DMS 273 treated with DMSO at 0.1 percent for 48 hours (cell line): ENCODE measurements at places on chromosomes 2 and 18.

DNA sequence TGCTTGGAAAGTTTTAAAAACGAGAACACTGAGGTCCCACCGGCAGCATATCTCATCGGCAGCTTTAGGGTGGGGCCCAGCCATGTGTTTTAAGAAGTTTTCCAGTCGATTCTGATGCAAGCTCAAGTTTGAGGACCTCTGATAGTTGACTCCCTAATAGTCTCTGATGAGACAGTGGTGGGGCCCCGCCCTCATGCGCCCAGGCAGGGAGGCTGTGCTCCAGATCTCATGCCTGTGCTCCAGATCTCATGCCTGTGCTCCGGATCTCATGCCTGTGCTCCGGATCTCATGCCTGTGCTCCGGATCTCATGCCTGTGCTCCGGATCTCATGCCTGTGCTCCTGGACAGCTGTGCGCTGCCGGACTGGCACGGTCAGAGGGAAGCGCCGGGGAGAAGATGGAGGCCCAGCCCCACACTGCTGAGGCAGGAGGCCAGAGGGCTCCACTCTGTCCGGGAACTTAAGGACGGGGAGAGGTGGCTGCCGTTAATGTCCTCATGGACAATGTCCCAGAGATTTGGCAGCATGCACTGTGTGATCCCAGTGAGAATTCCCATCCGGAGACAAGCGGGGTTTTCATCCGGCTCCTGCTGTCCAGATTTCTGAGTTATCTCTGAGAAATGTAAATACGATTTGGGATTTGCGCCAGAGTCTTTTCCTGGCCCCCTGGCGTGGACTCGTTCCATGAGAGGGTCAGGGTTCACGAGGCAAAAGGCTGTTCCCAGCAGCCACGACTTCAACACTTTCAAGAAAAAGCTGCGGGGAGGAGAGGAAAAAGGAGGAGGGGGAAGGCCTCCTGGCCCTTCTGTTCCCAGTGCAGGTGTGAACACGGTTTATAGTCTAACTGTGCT lies 9.4 kb upstream of the COLEC11 start:
- no peak for DNase-seq

DNA sequence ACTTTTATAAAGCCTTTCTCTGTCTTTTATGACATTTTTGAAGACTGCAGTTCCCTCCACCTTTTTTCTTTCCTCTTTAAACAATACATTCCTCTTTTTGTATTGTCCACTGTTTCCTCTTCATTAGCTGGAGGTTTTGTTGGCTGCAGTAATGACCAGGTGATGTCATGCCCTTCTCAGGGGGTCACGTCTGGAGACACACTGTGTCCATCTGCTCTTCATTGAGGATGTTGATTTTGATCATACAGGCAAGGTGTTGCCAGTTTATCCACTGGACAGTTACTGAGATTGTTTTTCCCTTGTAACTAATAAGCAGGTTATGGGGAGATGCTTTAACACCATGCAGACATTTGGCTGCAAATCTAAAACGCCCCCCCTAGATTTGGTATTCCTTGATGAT lies 19.8 kb downstream of the ZNF407 start:
- DNase-seq = no peak

GRCh38 chr2:80506563-80506962 lies 202.0 kb upstream of the LRRTM1 start:
- DNase-seq = no peak

- DNase-seq = no peak
These were observed 15.0 kb downstream of the APLF start for GRCh38 chr2:68482296-68482820.

GRCh38 chr2:232871418-232871834 lies 1.4 kb downstream of the SNORC start:
- DNase-seq = no peak

DNA sequence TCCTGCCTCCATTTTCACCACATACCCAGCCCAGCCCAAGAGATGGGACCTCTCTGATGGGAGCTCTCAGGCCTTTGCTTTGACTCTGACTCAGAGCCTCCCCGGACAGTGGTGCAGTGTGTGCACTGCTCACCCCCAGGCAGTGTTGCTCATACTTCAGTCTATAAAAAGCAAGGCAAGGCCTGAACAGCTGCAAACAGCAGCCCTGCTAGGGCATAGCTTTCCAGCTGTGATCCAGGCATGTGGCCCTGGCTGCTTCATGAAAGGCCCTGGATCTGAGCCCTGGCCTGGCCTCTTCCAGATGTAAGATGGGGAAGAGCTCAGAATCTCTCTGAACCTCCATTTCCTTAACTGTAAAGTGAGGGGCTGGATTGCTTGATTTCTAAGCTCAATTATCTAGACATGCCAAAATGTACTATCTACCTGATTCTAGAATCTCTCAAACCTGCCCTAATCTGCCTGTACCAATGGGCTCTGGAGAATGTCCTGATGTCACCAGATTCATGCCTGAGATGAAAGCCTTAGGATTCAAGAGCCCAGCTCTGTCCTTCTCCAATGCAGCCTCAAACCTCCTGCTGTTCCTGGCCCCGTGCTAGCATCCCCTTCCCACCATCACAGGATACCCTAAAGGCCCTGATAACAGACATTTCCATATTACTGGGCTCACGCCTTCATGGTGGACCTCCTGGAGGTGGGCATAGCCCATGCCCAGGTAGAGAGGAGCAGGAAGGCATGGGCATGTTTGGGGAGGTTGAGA lies 206.9 kb downstream of the ARL4C start:
- no peak for DNase-seq

- no peak for DNase-seq
These were observed 43.0 kb downstream of the KLF7 start for GRCh38 chr2:207122651-207123334.

- DNase-seq = no peak
These were observed 54.5 kb downstream of the EPAS1 start for GRCh38 chr2:46351750-46352138.

GRCh38 chr2:85266146-85267041 lies 61.4 kb downstream of the TGOLN2 start:
- DNase-seq = no peak

DNA sequence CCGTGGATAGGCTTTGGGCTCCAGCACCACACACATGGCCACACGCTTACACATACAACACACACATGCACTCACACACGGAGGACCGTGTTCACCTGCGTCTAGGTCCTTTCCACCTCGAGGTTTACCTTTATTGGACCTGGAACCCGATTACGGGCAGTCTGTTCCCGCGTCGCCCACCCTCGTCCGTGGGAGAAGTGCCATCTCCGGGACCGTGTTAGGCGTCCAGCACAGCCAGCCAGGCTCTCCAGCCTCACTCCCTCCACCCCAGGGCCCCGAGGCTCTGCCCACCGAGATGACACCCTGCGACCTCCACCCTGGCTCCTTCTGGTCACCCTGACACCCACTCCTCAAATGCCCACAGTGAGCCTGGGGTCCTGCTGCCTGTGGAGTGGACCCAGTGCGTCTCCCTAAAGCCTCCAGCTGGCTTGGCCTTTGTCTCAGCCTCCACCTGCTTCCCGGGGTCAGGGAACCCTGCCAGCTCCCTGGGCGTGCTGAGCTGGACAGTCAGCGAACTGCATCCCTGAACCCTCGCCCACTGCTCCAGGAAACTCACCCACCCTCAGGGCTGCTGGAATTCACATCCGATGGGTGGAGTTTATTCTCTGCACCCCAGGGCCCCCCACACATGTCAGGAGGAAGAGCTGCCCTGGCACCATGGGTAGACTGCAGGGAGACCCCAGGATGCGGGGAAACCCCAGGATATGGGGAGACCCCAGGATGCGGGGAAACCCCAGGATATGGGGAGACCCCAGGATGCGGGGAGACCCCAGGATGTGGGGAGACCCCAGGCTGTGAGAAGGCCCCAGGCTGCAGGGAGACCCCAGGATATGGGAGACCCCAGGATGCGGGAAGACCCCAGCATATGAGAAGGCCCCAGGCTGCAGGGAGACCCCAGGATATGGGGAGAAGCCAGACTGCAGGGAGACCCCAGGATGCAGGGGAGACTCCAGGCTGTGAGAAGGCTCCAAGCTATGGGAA lies 33.0 kb downstream of the ADI1 start:
- DNase-seq = no peak

GRCh38 chr2:122883849-122884248 lies 1128.4 kb downstream of the TSN start:
- no peak for DNase-seq

DNA sequence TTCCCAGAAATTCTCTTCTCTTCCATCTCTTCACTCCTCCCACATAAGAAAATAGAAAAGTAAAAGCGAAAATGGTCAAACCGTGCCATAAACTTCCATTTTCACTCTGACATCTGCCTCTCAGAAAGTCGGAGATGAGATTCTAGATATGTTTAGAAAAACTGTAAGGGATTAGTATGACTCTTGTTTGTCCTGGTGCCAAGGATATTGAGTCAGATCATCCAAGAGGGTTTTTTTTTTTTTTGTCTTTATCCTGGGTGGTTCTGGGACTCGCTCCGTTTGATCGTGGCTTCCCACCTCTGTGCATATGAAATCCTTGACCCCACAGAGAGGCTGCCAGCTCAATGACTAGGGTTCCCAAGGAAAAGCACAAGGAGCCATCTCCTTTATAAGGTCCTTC lies 17.3 kb downstream of the EN1 start:
- DNase-seq = no peak

DNA sequence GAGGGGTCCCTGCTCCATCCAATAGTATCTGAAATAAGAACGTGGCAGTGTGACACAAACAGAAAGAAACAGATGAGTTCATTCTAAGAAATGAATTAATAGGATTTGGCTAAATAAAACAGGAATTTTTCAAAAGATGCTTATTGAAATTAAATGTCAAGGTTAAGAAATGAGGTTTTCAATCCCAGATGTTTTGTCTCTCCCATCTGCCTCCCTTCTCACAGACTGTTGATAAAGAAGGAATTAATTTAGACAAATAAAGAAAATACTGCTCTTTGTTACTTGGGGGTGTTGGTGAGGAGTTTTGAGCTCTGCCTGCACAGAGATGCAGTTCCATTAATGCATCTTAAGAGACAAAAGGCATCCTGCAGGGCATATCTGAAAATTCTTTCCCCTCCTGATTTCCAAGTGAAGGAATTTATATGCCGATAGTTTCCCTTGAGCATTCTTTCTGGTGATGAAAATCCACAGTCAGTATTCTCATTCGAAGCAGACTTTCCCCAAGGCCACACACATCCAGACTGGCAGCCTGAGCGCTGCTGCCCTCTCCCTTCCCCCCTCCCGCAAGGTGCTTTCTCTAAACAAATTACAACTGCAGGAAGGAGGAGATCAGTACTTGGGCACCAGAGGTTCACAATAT lies 385.4 kb upstream of the RND3 start:
- no peak for DNase-seq

- no peak for DNase-seq
These were observed 4.7 kb downstream of the NBAS start for GRCh38 chr2:15556311-15556930.
